CD4-positive, alpha-beta T cell treated with Interleukin-15 for 4 hours (primary cell): ENCODE measurements at places on chromosomes 6 and 20.

DNA sequence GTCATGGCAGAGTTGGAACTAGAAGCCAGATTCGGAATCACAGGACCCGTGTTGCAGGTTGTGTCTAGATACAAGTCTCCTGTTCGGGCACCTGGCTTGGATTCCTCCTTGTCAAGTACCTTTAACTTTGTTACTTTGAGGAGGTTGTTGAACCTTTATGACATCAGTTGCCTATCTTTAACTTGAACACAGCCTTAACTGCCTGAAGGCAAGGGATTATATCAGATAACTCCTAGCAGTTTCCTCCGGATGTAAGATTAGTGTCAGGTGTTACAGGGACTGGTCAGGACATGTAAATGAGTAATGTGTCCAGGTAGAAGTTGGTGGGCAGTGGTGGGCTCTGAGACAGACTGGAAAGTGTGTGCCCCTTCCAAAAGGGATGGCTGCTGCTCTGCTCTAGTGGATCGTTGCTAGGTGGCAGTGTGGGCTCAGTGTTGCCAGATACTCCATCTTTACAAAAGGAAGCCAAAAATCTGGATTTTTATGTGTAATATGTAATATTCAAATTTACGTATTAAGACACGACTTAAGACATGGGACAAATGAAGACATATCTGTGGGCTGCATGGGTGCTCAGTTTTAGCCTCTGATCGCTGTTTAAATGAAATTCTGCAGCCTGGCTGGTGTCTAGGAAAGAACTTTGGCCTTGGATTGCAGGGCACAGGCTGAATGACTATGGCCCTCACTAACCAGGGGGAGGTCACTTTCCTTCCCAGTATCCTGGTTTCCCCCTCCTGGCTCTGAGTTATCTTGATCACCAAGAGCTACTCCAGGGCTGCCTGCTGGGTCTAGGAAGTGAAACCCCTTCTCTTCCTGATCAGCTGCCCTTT, 27.1 kb downstream of the CHMP4B start:
- DNase-seq = no peak

GRCh38 chr6:162292915-162293314, 434.7 kb downstream of the PRKN start:
- no peak for DNase-seq

DNA sequence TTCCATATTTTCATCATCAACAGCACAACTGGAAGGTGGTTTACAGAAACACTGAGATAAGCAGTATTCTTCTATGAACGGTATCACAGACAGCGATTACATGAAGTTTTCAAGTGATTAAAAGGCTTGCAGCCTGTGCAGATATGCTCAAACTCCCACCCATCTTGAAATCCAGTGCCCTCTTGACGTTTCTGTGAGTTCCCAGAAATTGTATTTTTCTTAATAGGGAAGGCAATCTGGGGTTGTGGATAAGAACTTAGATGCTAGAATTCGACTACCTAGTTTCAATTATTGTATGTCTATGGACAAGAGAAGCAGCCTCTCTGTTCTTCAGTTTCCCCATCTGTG, 290.3 kb downstream of the ZNF217 start:
- DNase-seq = no peak

- no peak for DNase-seq
Measured at GRCh38 chr20:24916412-24916811, 32.7 kb upstream of the CST7 start.

GRCh38 chr20:60694763-60695162, 557.3 kb upstream of the CDH4 start:
- DNase-seq = no peak

DNA sequence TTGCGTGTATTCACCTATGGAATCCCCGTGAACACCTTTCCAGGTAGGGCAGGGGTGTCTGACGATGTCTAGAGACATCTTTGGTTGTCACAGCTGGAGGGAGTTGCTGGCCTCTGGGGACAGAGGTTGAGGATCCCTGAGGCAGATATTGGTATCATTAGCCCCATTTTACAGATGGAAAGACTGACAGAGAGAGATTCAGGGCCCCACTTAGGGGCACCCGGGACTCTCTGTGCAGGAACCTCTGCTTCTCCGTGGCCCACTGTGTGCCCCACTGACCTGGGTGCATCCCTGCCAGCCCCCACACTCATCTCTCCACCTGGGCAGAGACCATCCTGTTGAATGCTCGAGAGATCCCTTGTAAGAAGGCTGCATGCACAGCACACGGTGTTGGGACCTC, 111.2 kb downstream of the EDN3 start:
- no peak for DNase-seq

GRCh38 chr6:3710403-3710802, 41.1 kb downstream of the PXDC1 start:
- no peak for DNase-seq

DNA sequence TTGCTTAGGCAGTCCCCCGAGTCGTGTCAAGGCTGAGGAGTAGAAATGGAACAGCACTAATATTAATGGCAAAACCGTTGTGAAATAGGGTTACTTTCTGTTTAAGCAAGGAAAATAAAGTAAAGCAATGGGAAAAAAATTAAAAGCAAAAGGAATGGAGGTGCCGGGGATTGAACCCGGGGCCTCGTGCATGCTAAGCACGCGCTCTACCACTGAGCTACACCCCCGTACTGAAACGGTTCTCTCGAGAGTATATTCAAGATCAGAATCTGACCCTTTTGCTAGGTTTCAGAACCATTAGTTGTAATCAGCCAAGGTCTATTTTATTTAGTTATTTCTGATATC, 85.5 kb downstream of the TRIM27 start:
- peak; percentile 84 for DNase-seq

DNA sequence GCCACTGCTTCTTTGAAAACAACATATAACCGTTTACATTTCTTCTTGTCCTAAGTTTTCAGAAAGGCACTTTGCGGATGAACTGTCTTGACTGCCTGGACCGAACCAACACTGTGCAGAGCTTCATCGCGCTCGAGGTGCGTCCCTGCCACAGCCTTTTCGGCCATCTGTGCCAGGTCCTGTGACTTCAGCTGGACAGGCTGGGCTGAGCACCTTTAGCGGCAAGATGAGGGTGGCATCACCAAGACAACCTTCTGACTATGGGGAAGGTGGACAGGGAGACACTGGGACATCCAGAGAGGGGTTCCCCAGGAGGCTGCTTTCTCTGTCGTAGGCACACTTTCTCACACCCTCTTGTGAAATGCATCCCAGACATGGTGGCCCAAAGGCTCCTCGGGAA, 82.1 kb downstream of the SYNJ2 start:
- no peak for DNase-seq

DNA sequence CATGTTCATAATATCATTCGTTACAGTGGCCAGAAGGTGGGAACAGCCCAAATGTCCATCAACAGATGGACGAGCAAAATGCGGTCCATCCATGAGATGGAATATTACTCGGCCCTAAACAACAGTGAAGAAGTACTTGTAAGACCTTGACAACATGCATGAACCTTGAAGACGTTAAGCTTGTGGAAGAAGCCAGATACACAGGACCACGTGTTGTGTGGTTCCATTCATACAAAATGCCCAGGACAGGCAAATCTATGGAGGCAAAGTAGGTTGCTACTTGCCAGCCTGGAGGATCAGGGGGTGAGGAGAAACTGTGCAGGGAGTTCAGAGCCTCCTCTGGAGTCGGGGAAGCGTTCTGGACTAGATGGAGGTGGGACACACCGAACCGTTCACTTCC, 207.1 kb downstream of the ERMARD start:
- DNase-seq = no peak

- DNase-seq = no peak
Measured at GRCh38 chr20:10763112-10763511, 89.3 kb upstream of the JAG1 start.

- no peak for DNase-seq
Measured at GRCh38 chr6:30689985-30690384, 799 bp downstream of the NRM start.

GRCh38 chr6:133447924-133448323, 206.8 kb downstream of the EYA4 start:
- DNase-seq = no peak

- DNase-seq = no peak
Measured at GRCh38 chr20:50611128-50611810, 80.1 kb downstream of the RIPOR3 start.

GRCh38 chr6:34068462-34069044, 77.3 kb downstream of the GRM4 start:
- DNase-seq = no peak

GRCh38 chr20:43096126-43096930, 93.4 kb downstream of the PTPRT start:
- DNase-seq = no peak

DNA sequence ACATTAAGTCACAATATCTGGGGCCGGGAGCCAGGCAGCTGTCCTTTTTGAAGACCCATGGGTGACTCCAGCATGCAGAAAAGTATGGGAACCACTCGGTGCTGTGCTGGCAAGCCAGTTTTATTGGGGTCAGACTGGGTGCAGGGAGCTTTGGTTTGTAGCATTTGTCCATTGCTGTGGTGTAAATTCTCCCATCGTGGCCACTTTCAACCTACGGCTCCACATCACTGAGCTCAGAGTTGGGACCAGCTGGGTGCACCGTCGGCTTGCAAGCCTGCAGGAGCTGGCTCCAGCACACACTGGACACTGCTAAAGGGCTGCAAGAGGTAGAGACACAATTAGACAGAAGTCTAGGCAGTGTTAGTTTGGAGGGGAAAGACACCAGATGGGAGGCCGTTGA, 66.9 kb downstream of the SYNJ2 start:
- no peak for DNase-seq

- DNase-seq = no peak
Measured at GRCh38 chr6:35426074-35426473, 26.1 kb upstream of the FANCE start.

GRCh38 chr6:107621229-107621937, 131.5 kb downstream of the SOBP start:
- no peak for DNase-seq

GRCh38 chr6:95690328-95690727, 113.0 kb downstream of the MANEA start:
- DNase-seq = no peak

DNA sequence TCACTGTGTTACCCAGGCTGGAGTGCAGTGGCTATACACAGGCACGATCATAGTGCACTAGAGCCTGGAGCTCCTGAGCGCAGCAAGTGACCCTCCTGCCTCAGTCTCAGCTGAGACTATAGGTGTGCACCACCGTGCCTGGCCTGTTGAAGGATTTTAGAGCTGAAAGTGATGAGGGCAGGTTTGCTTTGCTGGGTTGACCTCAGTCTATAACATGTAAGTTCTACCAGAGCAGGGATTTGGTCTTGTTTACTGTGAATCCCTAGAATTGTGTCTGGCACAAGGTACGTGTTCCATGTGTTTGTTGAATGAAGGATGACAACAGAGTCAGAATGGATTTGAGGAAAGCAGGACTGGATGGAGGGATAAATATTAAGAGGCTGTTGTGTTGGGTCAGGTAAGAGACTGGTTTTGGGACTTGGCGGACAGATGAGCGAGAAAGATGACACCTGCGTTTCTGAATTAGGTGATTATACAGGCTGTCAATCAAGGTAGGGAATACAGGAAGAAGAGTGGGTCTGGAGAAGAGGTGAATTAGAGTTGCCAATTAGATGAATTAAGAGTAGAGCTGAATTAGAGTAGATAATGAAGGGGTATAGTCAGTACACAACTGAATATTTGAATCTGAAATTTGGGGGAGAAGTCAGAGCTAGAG, 6.5 kb downstream of the ASXL1 start:
- no peak for DNase-seq

DNA sequence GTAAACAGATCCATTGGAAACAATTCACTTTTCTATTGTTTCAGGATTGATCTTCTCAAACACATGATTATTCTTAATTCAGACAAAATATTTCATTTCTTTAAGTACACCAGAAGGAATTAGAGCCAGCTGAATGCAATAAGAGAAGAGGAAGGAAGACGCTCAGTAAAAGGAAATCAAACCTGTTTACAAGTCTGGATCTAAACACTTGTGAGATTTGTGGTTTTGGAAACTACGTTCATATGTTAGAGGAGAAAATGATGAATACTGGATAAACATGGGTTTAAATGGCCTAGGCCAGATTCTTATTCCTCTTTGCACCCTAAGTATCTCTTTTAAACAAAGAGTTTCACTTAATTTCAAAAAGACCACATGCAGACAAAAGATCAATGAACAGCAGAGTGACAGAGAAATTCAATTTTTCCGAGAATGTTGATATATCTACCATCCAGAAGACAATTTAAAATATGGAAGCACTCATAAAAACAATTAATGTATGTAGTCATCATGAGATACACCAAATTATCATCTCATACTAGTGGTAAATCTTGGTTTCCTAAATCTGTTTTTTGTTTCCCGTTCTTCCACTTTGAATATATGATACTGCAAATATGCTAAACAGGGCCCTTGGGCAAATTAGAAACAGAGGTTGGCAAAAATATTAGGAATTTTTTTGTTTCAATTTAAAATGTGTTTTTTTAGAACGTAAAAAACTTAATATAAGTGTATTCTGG, 703.5 kb upstream of the CITED2 start:
- no peak for DNase-seq
